Aorta (tissue), 5 donors: ENCODE measurements at places on chromosomes 16 and 17. TPM values are rescaled to one million over a fixed set of nuclear protein-coding genes. Genes with fewer than 3 reads are reported as not detected.
A peak's percentile ranks its signal among the peaks of the same experiment; 100 is the strongest.

Gene GNGT2
- total RNA-seq, result 1.8 TPM

GRCh38 chr16:82544378-82545160 lies 82.2 kb upstream of the CDH13 start:
- no peaks in the 10 kb centered on the region for H3K4me1 ChIP-seq
- no peaks in the 10 kb centered on the region for H3K36me3 ChIP-seq
- H3K27ac ChIP-seq, result no peak overlapping the region
- no peak for DNase-seq

DNA sequence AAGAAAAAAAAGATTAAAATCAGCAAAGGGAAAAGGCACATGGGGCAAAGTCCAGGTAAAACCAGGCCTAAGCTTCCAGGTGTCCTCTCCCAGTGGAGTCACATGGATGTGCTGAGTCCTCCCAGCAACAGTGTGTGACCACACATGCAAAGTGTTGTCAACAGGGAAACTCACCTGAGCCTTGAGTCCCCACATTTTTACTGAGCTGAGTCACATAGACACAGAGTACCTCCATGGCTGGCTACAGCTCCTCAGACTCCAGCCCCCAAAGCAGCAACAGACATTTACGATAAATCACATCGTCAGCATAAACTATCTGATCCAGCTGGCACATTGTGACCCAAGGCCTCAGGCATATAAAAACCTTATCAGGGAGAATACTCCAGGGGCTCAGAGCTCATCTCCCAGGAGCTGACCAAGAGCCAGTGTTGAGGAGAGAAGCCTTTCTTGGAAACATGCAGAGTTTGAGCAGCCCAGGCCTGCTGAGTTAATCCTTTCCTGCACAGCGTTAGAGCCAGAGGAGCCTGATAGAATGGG lies 20.5 kb downstream of the ERCC4 start:
- no peak for DNase-seq
- no peak overlapping the region for H3K4me3 ChIP-seq
- no peaks in the 10 kb centered on the region for H3K27me3 ChIP-seq
- peaks cover under 1% of the 10 kb centered on the region for H3K36me3 ChIP-seq
- H3K4me1 ChIP-seq, result no peaks in the 10 kb centered on the region
- H3K27ac ChIP-seq, result no peak overlapping the region

DNA sequence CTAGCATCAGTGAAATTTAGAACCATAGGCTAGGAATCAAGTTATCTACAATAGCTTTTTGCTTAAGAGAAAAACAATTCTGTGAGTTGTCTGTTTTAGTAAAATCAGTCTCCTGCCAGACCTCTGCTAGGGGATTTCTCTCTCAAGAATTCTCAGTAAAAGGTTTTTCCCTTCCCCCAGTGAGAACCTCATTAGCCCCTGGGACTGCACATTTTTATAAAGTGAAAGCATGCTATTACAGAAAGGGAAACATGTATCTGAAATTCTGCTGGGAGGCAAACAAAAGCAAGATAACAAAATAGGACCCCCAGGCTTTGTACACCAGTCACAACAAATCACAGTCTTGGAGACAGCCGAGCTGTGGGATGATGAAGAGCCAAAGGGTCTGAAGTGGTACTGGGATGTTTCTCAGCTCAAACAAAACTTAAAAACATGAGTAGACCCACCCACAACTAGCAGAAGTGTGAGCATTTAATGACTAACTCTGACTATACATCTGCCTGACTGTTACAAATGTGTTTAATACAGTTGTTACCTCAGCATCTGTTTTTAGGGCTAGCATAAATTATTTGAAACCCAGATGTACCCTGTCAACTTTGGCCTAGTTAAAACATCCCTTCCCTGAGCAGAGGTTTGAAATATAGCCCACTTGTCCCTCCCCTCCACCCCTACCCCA lies 20.0 kb upstream of the GLG1 start:
- H3K4me3 ChIP-seq, result no peak overlapping the region
- no peak for DNase-seq
- no peak overlapping the region for H3K27ac ChIP-seq
- no peaks in the 10 kb centered on the region for H3K27me3 ChIP-seq
- peaks cover 18% of the 10 kb centered on the region for H3K36me3 ChIP-seq

DNA sequence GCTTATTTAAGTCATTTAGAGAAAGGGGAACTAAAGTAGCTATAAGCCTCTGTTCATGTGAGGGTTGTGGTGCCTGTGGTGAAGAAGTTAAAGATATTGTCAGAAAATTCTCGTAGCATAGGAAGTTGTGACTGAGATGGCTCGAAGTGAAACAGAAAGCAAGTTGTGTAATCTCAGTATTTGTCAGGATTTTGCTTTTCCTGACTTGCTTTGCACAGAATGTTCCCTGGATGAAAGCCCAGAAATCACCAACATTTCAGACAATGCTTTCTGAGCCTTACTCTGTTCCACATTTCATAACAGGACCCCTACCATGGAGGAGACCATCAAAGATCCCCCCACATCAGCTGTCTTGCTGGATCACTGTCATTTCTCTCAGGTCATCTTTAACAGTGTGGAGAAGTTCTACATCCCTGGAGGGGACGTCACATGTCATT lies 10.6 kb downstream of the CALCOCO2 start:
- H3K36me3 ChIP-seq, result peaks cover 5% of the 10 kb centered on the region
- no peaks in the 10 kb centered on the region for H3K27me3 ChIP-seq
- peaks cover 6% of the 10 kb centered on the region for H3K4me1 ChIP-seq
- peak overlapping the region; percentile 82 for H3K4me3 ChIP-seq
- no peak for DNase-seq
